ENCODE measurements at places on chromosomes 1 and 21.

DNA sequence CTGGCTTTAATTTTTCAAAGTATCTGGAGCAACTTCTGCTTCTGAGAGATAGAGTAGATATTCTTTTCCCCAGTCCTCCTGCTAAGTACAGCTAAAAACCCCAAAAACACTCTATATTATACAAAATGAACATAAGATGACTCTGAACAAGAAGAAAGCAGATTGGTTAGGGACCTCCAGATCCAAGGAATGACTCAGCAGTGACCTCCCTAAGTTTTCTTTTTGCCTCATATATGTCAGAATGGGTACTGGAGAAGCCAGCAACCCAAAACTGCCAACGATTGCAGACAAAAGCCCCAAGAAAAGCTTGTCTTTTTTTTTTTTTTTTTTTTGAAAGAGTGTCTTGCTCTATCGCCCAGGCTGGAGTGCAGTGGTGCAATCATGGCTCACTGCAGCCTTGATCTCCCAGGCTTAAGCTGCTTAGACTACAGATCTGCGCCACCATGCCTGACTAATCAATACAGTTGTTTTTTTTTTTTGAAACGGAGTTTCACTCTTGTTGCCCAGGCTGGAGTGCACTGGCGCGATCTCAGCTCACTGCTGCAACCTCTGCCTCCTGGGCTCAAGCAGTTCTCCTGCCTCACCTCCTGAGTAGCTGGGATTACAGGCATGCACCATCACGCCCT lies 22.7 kb downstream of the NDUFS5 start:
- no peaks in the 10 kb centered on the region for H3K4me1 ChIP-seq
- H3K27ac ChIP-seq, result no peak overlapping the region
- no peak overlapping the region for H3K4me3 ChIP-seq
- H3K27me3 ChIP-seq, result no peaks in the 10 kb centered on the region

DNA sequence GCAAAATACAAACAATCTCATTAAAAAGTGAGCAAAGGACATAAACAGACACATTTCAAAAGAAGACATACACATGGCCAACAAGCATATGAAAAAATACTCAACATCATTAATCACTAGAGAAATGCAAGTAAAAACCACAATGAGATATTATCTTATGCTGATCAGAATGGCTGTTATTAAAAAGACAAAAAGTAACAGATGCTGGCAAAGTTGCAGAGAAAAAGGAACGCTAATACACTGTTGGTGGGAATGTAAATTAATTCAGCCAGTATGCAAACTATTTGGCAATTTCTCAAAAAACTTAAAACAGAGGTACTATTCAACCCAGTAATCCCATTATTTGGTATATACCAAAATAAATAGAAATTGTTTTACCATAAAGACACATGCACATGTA lies 32.2 kb upstream of the TNFSF18 start:
- no peaks in the 10 kb centered on the region for H3K27me3 ChIP-seq
- H3K4me3 ChIP-seq, result no peak overlapping the region
- no peaks in the 10 kb centered on the region for H3K4me1 ChIP-seq
- no peaks in the 10 kb centered on the region for H3K36me3 ChIP-seq
- H3K27ac ChIP-seq, result no peak overlapping the region

- no peak for DNase-seq
- peaks cover 45% of the 10 kb centered on the region for H3K4me1 ChIP-seq
- no peaks in the 10 kb centered on the region for H3K36me3 ChIP-seq
- H3K27ac ChIP-seq, result peak overlapping the region; percentile 79
These were observed 45.6 kb downstream of the AZIN2 start for GRCh38 chr1:33126411-33127000.

DNA sequence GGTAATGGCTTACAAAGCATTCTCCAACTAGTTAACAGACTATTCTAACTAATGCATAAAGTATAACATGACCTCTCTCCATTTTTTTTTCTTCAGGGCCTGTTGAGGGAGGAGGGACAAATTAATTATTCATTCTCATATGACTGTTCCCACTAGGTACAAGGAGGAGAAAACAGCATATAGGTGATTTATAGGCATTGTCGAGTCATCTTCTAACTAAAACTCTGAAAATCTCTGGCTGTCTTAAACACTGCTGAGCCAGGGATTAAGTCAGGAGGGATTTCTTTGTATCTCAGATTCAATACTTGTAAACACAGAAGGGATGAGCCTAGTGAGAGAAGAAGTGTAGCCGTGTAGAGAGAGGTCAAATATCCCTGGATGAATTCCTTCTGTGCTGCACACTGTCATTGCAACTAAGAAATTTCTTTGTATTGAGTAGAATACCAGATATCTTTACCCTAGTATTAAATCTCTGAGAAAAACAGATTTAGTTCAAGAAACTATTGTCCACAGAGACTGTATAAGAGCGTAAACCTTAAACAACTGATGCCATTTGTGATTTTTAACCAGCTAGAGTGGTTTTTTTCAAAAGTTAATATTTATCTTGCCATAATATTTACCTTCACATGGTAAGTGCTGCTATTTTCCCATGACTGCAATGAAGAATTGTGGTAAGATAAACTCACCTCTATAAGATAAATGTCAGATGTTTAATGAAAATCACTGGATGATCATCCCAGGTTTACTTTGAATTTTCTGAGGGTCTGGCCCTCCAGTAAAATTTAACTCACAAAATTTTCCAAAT lies 465.3 kb downstream of the RWDD3 start:
- H3K4me3 ChIP-seq, result no peak overlapping the region
- no peak for DNase-seq
- H3K27me3 ChIP-seq, result no peaks in the 10 kb centered on the region
- H3K4me1 ChIP-seq, result no peaks in the 10 kb centered on the region
- no peaks in the 10 kb centered on the region for H3K36me3 ChIP-seq

- H3K36me3 ChIP-seq, result no peaks in the 10 kb centered on the region
- peak overlapping the region; percentile 90 for H3K4me3 ChIP-seq
These were observed 506 bp downstream of the SSX2IP start for GRCh38 chr1:84689514-84690396.

DNA sequence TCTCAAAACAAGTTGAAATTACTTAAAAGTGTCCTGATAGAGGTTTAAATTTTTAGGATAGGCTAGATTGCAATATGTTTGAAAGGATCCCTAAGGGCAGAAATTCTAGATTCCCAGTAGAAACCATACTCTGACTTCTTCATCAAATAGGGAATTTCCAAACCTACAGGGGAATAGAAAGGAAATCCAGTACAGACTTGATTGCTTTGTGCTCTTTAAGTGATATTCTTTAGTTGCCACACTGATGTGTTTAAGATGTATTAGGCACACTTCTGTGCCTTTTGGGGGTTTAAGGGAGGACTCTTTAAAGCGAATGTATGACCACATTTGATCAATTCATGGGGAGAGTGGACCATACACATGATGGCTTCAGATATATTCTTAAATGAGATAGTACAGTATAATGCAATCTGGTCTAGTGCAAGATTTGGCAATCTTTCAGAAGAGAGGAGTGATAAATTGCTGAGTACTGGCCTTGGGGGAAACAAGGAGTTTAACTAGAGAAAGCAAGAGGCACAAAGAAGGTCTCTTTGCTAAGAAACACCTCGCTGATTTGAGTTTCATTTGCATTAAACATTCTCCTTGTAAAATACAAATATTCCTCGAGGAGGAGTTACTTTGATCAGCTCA lies 268.8 kb upstream of the NR5A2 start:
- no peaks in the 10 kb centered on the region for H3K36me3 ChIP-seq
- H3K27me3 ChIP-seq, result no peaks in the 10 kb centered on the region
- H3K4me1 ChIP-seq, result no peaks in the 10 kb centered on the region
- no peak overlapping the region for H3K27ac ChIP-seq
- DNase-seq, result no peak
- no peak overlapping the region for H3K4me3 ChIP-seq

- no peak overlapping the region for H3K27ac ChIP-seq
- DNase-seq, result no peak
- no peaks in the 10 kb centered on the region for H3K27me3 ChIP-seq
- H3K4me3 ChIP-seq, result no peak overlapping the region
- H3K4me1 ChIP-seq, result peaks cover 20% of the 10 kb centered on the region
These were observed 36.4 kb downstream of the TTC39A start for GRCh38 chr1:51293898-51294515.

- no peak overlapping the region for H3K4me3 ChIP-seq
- H3K27me3 ChIP-seq, result no peaks in the 10 kb centered on the region
- peaks cover 32% of the 10 kb centered on the region for H3K4me1 ChIP-seq
- no peaks in the 10 kb centered on the region for H3K36me3 ChIP-seq
- DNase-seq, result no peak
These were observed 2.7 kb downstream of the MOB3C start for GRCh38 chr1:46613661-46614603.

DNA sequence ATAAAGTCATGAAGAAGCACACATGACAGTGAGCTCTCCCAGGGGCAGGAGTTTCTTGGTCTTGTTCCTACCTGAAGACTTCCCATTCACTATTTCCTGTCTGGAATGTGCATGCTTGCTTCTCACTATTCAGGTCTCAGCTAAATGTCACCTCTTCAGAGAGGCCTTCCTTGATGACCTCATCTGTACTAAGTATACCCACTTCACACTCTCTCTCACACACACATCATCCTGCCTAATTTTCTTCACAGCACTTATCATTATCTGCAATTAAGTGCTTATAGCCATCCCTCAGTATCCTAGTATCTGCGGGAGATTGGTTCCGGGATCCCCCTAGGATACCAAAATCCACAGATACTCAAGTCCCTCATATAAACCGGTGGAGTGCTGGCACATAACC lies 146.4 kb upstream of the IVNS1ABP start:
- no peak overlapping the region for H3K4me3 ChIP-seq
- H3K27me3 ChIP-seq, result no peaks in the 10 kb centered on the region
- H3K27ac ChIP-seq, result no peak overlapping the region
- no peak for DNase-seq
- H3K36me3 ChIP-seq, result no peaks in the 10 kb centered on the region

- H3K4me1 ChIP-seq, result no peaks in the 10 kb centered on the region
- no peaks in the 10 kb centered on the region for H3K27me3 ChIP-seq
- H3K4me3 ChIP-seq, result no peak overlapping the region
- no peak overlapping the region for H3K27ac ChIP-seq
These were observed 230.4 kb downstream of the SLC35F3 start for GRCh38 chr1:234134878-234135277.

GRCh38 chr1:201598396-201598795 lies 59.5 kb downstream of the NAV1 start:
- H3K27ac ChIP-seq, result no peak overlapping the region
- no peaks in the 10 kb centered on the region for H3K36me3 ChIP-seq
- no peak overlapping the region for H3K4me3 ChIP-seq
- peaks cover 2% of the 10 kb centered on the region for H3K27me3 ChIP-seq

DNA sequence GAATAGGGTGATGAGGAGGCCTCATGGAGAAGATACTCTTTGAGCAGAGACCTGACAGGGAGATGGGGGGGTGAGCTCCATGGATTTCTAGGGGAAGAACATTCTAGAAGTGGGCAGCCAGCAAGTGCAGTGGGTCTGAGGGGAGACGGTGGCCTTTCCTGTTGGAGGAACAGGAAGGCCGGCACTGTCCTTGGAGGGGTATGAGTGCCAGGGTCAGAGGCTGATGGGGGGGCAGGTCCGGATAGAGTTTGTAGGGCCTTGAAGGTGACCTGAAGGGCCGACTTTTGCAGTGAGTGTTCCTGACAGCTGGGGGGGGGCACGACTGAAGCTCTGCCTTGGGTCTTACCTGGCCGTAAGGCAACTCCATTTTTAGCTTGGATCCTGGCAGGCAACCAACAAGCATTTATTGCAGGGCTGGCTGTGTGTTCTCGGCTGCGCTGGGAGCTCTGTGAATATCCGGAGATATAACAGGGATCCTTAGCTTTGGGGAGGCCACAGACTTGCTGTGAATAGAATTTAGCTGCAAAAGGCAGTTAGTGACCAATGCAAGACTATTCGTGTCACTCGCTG lies 130.6 kb downstream of the MRPS6 start:
- H3K4me3 ChIP-seq, result no peak overlapping the region
- H3K4me1 ChIP-seq, result peaks cover 47% of the 10 kb centered on the region
- no peak for DNase-seq
- H3K36me3 ChIP-seq, result no peaks in the 10 kb centered on the region
- no peak overlapping the region for H3K27ac ChIP-seq

- DNase-seq, result no peak
- peaks cover 39% of the 10 kb centered on the region for H3K4me1 ChIP-seq
- H3K4me3 ChIP-seq, result no peak overlapping the region
- H3K36me3 ChIP-seq, result no peaks in the 10 kb centered on the region
- H3K27ac ChIP-seq, result no peak overlapping the region
These were observed 11.5 kb upstream of the COL6A1 start for GRCh38 chr21:45969921-45970673.

GRCh38 chr1:71393301-71393700 lies 312.5 kb upstream of the ZRANB2 start:
- no peak overlapping the region for H3K4me3 ChIP-seq
- H3K27ac ChIP-seq, result no peak overlapping the region
- DNase-seq, result no peak
- no peaks in the 10 kb centered on the region for H3K27me3 ChIP-seq
- no peaks in the 10 kb centered on the region for H3K36me3 ChIP-seq
- H3K4me1 ChIP-seq, result no peaks in the 10 kb centered on the region

DNA sequence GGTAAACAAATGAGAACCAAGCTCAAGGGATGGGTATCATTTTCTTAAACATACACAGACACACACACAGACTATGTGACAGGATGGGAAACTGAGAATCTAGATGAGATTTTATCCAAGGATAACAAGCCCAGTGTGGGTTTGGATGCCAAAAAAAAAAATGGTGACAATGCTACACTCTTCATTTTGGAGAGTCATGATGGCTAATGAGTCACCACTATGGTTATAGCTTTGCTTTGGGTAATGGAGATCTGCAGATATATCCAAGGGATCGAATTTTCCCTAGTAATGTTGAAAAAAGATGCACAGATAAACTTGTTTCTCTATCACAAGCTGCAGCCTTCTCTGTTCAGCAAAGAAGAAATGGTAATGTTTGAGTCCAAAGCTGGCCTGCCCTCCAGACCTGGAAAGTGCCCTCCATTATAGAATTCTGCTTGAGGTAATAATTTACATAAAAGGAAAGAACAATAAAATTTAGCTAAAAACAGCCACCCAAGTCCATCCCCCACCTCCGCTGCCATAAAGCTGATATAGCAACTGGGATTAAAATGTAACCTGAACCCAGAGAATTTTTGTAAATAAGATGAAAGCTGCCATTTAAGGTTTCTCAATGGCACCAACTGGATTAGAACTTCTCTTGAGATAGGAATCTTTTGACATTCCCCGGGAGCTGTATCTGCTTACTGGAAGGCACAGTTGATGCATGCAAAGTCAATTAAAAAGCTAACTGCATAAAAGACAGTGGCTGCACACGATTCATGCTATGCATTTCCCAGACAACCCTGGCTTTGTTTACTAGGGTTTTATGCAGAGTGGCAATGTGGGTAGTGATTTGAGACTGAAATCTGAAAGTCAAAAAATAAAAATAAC lies 395.2 kb upstream of the LYPLAL1 start:
- H3K36me3 ChIP-seq, result no peaks in the 10 kb centered on the region
- no peak overlapping the region for H3K4me3 ChIP-seq
- no peaks in the 10 kb centered on the region for H3K4me1 ChIP-seq
- no peak overlapping the region for H3K27ac ChIP-seq
- no peaks in the 10 kb centered on the region for H3K27me3 ChIP-seq

- H3K27ac ChIP-seq, result no peak overlapping the region
- H3K27me3 ChIP-seq, result no peaks in the 10 kb centered on the region
These were observed 9.1 kb upstream of the SYTL1 start for GRCh38 chr1:27332536-27333281.
